ENCODE measurements at places on chromosomes 2 and 18.

- no peak for DNase-seq
These were observed 21.7 kb downstream of the LBH start for GRCh38 chr2:30252723-30253701.

GRCh38 chr18:46427216-46427995 is 229.6 kb downstream of the LOXHD1 start:
- no peak for DNase-seq

GRCh38 chr2:240383099-240383758 is 52.2 kb upstream of the GPC1 start:
- DNase-seq = no peak

DNA sequence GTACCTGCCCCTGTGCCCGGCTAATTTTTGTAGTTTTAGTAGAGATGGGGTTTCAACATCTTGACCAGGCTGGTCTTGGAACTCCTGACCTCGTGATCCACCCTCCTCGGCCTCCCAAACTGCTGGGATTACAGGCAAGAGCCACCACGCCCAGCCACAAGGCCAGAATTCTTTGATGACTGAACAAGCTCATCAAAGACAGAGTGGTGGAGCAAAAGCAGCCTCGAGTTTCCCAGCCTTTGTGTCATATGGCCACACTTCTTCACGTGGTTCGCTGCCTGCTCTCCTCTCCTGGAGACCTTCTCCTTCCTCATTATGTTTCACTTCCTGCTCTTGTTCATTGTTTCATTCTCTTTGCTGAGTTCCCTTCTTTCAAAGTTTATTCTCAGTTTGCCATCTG is 9.9 kb upstream of the NPC1 start:
- DNase-seq = no peak

GRCh38 chr2:224040753-224041152 is 1.7 kb upstream of the SERPINE2 start:
- DNase-seq = no peak

Data from stimulated activated CD4-positive, alpha-beta T cell treated with anti-CD3 and anti-CD28 coated beads, Interleukin-12 subunit alpha, Interleukin-12 subunit beta, amount 100 ng/mL, for 48 hours (primary cell).